Myocyte (in vitro differentiated cells): ENCODE measurements at places on chromosomes 3 and 15. TPM values are rescaled to one million over a fixed set of nuclear protein-coding genes. Genes with fewer than 3 reads are reported as not detected.

The CELSR3 gene
- total RNA-seq, result 2.0 and 3.2 TPM in 2 replicates

The HYKK gene
- total RNA-seq, result 3.7 and 4.9 TPM in 2 replicates

The CHCHD4 gene
- 21.4 and 24.0 TPM in 2 replicates for total RNA-seq

The RETNLB gene
- total RNA-seq, result not detected in 2 replicates

The DAZL gene
- not detected in 2 replicates for total RNA-seq

The GPR15 gene
- not detected in 2 replicates for total RNA-seq

The C2CD4B gene
- total RNA-seq, result not detected in 2 replicates

The ST3GAL6 gene
- 0.31 and 6.3 TPM in 2 replicates for total RNA-seq

The CP gene
- total RNA-seq, result not detected in 2 replicates

The SLC12A1 gene
- total RNA-seq, result not detected in 2 replicates

GRCh38 chr3:141127344-141128125, 76.4 kb downstream of the SPSB4 start:
- peak; percentile 44 for DNase-seq

GRCh38 chr15:78761891-78762385, 49.3 kb downstream of the ADAMTS7 start:
- DNase-seq, result peak; percentile 27

DNA sequence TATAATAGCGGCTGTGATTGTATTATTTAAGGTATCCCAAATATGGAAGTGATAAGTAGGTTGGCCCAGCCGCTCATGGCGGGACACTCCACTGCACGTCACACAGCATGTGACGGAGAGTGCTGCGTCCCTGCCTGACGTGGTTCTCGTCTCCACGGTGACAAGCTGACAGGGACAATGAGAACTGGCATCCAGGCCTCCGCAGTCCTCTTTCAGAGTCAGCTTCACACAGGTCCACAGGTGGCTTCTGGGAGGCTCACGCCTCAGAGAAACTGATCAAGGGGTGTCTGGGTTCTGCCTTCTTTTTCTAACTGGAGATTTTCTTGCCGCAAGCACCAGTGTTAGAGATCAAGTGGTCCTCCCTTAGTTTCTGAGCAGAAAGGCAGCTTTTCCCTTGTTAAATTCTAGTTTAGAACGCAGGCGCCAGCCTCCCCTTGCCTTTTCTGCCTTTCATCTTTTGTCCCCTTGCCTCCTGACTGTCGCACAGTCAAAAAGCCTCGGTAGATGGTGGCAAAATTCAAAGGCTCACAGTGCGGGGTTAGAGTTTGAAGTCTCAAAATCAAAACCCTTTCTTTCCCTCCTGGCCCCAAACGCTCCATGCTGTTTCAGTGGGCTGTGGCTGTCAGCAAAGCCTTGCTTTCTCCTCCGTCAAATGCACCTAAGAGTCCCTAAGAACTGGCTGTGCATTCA, 120.9 kb downstream of the ATP10A start:
- no peak for DNase-seq

DNA sequence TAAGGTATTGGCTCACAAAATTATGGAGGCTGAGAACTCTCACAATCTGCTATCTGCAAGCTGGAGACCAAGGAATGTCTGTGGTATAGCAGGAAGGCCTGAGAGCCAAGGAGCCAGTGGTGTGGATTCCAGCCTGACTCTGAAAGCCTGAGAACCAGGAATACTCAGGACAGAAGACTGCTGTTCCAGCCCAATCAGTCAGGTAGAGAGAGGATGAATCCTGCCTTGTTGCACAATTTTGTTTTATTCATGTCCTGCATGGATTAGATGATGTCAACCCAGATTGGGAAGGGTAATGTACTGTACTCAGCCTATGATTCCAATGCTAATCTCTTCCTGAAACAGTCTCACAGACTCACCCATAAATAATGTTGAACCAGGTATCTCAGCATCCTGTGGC, 312.4 kb upstream of the KCNMB2 start:
- DNase-seq, result peak; percentile 37

DNA sequence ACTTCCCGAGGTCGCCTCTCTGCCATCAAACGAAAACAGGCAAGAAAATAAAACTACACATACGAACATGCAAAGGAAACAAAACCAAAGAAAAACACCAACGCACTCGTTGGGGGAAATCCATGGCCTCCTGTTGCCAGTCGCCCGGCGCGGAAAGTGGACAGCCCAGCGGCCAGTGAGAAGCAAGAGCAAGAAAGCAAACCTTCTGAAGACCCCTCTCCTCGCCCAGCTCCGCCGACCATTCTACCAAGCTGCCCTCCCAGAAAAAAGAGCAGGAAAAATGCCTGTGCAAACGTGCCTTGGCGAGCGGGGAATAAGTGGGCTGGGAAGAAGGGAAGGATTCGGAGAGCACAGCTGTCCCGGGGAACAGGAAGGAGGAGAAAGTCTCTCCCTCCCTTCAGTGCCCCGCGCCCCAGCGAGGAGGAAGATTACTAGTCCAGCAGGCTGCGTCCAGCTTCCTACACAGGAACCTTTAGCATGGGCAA, 802 bp upstream of the NECTIN3 start:
- no peak for DNase-seq

DNA sequence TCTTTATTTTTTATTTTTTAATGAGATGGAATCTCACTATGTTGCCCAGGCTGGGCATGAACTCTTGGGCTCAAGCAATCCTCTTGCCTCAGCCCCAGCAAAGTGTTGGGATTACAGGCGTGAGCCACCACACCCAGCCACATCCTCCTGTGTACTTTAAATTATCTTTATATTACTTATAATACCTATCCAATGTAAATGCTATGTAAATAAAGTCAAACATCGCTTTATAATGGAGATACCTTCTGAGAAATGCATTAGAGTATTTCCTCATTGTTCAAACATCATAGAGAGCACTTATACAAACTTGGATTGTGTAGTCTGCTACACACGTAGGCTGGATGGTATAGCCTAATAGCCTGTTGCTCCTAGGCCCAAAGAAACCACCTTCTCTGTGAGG, 41.4 kb upstream of the MAGI1 start:
- DNase-seq, result no peak

GRCh38 chr3:183698318-183698751, 738 bp downstream of the YEATS2 start:
- DNase-seq, result peak; percentile 39

DNA sequence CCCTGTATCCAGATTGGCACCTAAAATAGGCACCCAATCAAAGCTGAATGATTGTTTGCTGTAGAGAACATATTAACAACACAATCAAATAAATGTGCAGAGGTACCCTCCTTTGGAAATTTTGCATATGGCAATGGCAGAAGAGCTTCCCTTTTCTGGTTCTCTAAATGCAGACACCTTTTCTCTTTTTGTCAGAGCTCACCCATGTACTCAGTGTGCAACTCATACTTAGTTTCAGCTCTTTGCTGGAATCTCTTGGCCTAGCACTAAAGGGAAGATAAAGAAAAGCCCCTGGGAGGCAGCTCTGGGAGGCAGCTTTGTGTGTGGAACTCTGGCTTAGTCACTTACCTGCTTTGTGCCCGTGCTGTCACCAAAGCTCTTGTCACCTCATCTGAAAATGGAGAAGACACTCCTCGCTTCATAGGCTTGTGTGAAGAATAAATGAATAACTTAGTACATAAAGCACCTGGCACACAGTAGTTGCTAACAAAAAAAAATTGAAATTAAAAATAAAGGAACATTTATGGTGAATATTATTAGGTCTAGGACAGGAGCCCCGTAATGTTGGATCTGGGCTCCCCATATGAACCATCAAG, 28.8 kb downstream of the ST6GAL1 start:
- DNase-seq, result no peak
